ENCODE measurements at places on chromosomes 3 and 15.

- DNase-seq: no peak
Observed at GRCh38 chr3:47884603-47885002, 81.7 kb downstream of the DHX30 start.

GRCh38 chr3:160006282-160007163 lies 17.9 kb downstream of the IL12A start:
- peak; percentile 68 for DNase-seq

DNA sequence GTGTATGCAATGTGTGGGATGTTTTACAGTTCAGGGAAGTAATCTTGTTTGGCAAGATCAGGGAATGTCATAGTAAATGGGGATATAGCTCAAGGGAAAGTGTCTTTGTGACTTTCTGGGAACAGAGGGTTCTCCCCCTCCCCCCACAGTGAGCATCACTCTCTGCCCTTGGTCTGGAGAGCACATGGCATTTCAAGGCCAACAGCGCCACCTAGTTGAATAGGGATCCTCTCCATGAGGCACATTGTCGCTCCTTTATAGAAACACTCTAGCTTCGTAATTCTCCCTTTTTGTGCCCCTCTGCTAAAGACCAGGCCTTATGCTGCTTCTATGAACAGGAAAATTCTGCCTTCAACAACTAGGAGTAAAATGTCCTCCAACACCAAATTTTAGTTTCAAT lies 37.1 kb upstream of the ARNT2 start:
- peak; percentile 9 for DNase-seq

GRCh38 chr15:58114812-58115211 lies 23.4 kb upstream of the AQP9 start:
- no peak for DNase-seq

DNA sequence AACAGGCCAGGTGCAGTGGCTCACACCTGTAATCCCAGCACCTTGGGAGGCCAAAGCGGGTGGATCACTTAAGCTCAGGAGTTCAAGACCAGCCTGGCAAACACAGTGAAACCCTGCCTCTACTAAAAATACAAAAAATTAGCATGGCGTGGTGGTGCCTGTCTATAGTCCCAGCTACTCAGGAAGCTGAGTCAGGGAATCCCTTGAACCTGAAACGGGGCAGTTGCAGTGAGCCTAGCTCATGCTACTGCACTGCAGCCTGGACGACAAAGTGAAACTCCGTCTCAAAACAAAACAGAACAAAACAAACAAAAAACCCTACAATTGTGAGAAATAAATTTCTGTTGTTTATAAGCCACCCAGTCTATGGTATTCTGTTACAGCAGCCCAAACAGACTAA lies 94.7 kb downstream of the PIK3CB start:
- DNase-seq: no peak

GRCh38 chr3:192866804-192867203 lies 50.9 kb downstream of the MB21D2 start:
- peak; percentile 31 for DNase-seq

DNA sequence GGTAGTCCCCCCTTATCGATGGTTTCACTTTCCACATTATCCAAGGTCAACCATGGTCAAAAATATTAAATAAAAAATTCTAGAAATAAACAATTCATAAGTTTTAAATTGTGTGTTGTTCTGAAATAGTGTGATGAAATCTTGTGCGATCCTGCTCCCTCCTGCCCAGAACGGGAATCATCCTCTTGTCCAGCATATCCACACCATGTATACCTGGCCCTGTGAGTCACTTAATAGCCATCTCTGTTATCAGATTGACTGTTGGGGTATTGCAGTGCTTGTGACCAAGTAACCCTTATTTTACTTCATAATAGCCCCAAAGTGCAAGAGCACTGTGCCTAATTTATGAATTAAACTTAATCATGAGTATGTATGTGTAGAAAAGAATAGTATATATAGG lies 19.1 kb downstream of the FAM81A start:
- no peak for DNase-seq

- no peak for DNase-seq
Observed at GRCh38 chr3:48218537-48218936, 4.8 kb upstream of the CAMP start.

DNA sequence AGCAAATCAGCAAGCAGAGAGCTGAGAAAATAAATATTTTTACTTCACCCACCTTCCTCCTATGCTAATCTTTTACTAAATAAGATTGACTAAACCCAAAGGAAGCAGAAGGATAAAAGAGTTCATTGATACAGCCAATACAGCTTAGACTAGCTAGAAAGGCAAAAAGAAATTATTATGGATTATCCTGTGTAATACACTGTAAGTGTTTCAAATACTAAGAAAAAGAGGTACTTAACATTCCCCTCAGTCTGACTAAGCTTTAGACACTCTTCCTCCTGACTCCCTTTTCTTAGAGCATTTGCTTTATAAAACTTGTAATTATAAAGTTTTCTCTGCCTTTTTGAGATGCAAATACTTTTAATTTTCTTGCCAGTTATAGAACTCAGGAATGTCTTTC lies 848.9 kb upstream of the CADM2 start:
- DNase-seq: no peak

GRCh38 chr15:31005660-31006059 lies 14.2 kb upstream of the MTMR10 start:
- DNase-seq: no peak

- DNase-seq: no peak
Observed at GRCh38 chr3:72957297-72957696, 39.3 kb upstream of the PPP4R2 start.

- no peak for DNase-seq
Observed at GRCh38 chr3:153150991-153151390, 11.0 kb upstream of the RAP2B start.

DNA sequence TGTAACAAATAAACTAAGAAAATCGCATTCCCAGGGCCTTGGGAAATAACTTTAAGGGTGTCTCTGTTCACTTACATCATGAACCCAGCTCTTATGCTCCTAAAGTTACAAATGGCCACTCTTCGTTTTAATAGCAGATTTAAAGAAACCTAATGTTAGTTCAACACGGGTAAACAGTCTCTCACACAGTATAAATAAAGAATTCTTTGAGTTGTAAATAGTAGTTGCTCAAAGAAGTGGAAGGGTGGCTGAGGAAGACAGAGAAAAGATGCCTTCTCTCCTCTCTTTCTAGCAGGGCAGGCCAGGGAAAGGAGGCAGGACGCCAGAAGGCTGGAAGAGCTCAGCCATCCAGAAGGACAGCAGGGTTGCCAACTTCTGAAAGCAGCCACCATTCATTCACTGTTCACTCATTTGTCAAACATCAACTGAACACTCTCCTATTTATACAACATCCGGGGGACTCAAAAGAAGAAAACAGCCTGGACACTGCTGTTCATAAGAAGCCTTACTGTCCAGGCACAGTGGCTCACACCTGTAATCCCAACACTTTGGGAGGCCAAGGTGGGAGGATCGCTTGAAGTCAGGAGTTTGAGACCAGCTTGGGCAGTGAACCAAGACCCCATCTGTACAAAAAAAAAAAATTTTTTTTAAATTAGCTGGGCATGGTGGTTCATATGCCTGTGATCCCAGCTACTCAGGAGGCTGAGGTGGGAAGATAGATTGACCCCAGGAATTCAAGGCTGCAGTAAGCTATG lies 47.3 kb downstream of the WWTR1 start:
- no peak for DNase-seq

- no peak for DNase-seq
Observed at GRCh38 chr15:43922021-43922420, 95.2 kb downstream of the WDR76 start.

GRCh38 chr3:156417559-156418132 lies 137.3 kb downstream of the SSR3 start:
- no peak for DNase-seq

DNA sequence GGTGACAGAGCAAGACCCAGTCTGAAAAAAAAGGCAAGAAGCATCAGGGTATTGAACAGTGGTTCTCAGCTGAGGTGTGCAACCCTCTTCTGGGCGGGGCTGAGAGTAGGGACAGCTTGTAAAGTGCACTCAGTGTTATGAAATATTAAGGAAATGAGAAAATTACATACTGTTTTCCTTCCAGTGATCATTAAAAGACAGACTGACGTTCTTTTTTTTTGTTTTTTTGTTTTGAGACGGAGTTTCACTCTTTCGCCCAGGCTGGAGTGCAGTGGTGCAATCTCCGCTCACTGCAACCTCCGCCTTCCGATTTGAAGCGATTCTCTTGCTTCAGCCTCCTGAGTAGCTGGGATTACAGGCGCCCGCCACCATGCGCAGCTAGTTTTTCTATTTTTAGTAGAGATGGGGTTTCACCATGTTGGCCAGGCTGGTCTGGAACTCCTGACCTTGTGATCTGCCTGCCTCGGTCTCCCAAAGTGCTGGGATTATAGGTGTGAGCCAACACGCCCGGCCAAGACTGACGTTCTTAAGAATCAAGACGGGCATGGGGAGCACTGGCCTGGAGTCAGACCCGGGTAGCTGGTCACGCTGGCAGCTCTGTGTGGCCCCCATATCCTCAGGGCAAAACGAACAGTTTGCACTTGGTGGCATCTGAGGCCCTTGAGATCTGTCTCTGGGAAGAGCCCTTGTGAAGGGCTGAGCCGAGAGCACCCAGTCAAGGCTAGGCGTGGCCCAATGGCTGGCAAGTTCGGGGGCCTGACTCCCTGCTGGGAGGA lies 11.4 kb downstream of the MAN2A2 start:
- no peak for DNase-seq

- peak; percentile 48 for DNase-seq
Observed at GRCh38 chr3:125478326-125478725, 41.7 kb downstream of the SNX4 start.

- peak; percentile 61 for DNase-seq
Observed at GRCh38 chr15:39682366-39682765, 100.3 kb downstream of the FSIP1 start.

GRCh38 chr15:77266708-77267386 lies 153.1 kb downstream of the PEAK1 start:
- peak; percentile 53 for DNase-seq
